Stimulated activated CD8-positive, alpha-beta memory T cell treated with anti-CD3 and anti-CD28 coated beads, Interleukin-4, amount 100 ng/mL, for 4 hours (primary cell): ENCODE measurements at places on chromosomes 3 and 15.

DNA sequence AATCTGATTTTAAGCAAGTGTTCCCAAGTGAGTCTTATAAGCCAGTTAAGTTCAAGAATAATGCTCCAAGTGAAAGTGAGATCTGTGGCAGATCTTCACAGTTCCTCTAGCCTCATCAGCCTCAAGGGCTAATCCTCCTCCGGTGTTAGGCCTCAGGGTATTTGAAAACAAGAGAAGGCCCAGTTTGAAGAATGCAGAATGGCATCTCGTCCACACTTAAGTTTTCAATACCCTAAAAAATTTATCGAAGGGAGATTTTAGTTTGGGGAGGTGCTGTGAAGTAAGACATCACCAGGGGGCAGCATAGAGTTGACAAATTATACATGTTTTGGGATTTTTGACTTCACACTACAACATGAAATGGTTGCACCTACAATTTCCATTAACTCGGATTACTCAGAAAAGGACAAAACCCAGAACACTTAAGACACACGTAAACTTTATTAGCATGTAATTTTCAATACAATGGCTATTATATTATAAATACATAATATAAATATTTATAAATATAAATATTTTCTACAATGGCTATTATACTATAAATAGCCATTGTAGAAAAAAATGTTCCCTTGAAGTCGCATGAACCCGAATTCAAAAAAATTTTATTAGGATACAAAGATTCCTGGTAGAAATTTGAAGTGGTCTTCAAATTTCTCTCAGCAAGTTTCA lies 2.3 kb upstream of the TMEM266 start:
- DNase-seq: no peak

DNA sequence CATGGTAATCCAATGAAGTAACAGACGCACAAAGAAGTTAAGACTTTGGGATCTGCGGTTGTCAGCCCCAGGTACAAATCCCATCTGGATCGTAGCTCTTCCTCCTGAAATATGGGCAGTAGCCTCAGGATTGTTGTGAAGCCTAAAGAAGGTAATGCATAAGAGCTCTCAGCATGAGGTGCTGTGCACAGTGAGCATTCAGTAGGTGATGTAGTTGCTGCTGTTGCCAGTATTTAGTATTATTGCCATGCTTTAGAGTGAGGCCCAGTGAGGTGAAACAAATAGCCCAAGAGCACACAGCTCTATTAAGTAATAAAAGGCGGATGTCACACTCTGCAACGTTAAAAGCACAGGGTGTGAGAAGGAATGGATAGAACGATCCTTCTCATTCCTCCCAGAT lies 225.7 kb downstream of the GABRG3 start:
- DNase-seq: no peak

DNA sequence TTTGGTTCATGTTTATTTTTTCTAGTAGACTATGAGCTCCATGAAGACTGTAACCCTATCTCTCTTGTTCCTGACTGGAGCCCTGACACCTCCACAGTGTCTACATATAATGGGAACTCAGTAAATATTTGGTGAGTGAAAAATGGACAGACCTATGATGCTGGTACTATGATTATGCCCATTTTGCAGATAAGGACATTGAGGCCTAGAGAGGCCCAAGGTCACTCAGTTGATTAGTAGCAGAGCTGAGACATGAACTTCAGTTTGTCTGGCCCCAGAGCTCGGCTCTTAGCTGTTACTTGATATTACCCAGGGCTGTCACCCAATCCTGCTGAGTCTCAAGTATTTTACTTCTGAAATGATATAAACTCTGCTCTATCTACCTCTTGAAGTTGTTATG lies 5.5 kb downstream of the EFCAB12 start:
- no peak for DNase-seq

DNA sequence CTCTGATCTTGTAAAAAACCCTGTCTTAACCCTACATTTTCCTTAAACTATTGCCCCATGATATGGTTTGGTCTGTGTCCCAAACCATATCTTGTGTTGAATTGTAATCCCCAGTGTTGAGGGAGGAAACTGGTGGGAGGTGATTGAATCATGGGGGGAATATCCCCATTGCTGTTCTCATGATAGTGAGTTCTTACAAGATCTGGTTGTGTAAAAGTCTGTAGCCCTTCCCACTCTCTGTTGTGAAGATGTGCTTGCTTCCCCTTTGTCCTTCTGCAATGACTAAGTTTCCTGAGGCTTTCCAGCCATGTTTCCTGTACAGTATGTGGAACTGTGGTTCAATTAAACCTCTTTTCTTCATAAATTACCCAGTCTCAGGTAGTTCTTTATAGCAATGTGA lies 881.4 kb downstream of the DIPK2A start:
- no peak for DNase-seq

DNA sequence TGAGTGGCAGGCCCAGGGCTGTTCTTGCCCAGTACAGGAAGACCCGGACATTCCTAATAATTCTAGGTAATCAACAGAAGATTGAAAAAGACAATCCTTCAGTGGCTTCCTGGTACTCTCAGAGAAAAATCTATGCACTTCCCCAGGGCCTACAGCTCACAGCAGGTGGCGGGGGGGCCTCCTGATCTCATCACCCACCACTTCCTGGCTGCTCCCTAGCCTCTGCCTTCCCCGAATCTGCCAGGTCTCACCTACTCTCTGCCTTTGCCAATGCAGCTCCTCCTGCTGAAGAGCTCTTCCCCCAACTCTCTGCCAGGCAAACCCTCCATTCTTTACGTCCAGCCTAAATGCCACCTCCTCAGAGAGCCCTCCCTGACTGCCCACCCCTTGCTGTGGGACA lies 37.5 kb downstream of the EHD4 start:
- DNase-seq: peak; percentile 43

DNA sequence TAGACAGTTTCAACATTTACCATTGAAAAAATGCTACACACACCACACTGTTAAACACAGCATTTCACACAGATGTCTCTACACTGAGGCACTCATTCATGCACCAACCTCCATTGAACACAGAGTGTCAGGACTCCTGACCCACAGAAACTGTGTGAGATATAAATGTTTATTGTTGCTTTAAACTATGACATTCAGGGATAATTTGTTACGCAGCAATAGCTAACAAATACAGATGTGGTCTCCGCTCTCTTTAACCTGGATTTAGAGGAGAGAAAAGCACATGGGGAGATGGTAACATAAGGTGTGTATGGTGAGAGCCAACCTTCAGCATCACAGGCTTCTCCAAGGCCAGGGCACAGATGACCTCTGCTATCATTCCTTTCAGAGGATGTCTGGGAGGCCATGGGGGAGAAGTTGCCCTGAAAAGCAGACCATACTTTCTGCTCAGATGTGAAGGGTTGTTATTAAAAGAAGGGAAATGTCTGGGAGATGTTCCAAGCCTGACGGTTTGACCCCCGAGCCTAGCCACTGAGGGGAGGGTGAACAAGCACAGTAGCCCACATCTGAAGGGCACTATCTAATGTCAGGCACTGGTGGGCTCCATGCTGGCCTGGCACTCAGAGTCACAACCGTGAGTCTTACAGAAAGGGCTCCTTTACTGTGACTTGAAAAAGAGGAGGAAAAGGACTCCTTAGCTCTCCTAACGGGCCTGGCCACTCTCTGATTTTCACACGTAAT lies 284.5 kb upstream of the TLE3 start:
- no peak for DNase-seq

DNA sequence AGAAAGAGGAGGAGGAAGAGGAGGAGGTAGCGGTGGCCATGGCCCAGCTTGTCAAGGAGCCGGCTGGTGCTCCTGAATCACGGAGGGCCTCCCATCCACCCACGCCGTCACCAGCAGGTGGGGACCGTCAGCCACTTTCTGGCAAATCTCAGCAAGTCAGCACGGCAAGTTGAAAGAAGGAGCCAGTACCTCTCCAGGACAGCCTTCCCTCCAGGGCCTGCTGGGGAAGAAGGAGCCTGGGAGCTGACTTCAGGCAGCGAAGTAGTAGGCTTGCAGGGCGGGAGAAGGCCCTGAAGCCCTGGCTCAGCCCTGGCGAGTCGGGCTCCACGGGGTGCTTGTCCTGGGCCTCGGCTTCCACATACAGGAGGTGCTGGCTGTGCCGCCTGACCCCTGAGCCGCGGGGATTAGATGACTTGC lies 99.2 kb upstream of the TRPM1 start:
- DNase-seq: peak; percentile 48

DNA sequence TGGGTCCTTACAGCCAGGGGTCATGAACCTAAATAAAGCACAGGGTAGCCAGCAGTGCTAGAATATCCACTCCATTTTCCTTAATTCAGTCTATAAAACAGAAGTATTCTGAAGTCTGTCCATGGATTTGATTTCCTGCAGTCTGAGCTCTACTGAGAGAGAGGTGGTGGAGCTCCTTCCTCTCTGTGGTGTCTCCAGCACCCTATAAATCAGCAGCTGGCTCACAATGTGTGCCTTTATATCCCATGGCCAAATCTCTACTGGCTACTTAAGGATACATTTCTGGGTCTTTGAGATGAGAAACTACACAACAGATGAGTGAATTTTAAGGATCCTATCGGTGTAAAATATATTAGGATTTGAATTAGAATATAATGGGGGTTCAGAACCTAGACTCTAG lies 339.9 kb upstream of the RBMS3 start:
- no peak for DNase-seq

DNA sequence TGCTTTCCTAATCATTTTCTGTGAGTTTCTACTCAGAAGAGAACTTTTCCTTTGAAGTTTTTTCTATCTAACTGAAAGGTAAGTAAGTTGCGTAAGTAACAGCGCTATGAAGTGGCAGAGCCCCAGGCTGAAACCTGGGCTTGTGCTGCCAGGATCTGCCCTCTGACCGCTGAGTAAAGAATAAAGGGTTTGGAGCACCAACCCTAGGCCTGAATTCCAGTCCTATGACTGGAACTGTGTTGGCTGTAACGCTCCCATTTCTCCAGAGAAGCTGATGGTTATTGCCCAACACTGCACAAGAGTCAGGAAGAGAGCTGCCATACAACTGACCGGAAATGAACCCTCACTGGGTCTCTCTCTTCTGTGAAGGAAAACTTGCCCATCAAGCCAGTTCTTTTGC lies 87.0 kb downstream of the FOXB1 start:
- DNase-seq: no peak

GRCh38 chr3:36751326-36751725 lies 13.0 kb downstream of the DCLK3 start:
- no peak for DNase-seq

DNA sequence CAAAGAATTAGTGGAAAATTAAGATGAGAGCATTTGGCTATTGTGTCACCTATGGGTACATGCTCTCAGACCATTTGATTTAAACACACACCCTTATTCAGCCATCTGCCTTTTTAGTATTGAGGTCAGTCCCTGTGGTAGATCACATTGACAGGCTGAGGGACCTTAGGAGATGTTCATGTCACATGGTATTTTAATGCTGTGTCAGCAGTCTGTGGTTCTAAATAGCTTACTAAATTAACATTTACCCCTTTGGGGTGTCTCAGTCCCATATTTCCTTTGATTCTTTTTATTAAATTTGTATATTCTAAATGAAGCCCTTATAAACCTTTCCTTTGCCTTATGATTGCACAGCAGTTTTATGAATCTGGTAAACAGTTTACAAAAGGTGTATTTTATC lies 2.3 kb downstream of the RBM5 start:
- no peak for DNase-seq

GRCh38 chr3:58833491-58833890 lies 166.9 kb upstream of the FAM3D start:
- no peak for DNase-seq

DNA sequence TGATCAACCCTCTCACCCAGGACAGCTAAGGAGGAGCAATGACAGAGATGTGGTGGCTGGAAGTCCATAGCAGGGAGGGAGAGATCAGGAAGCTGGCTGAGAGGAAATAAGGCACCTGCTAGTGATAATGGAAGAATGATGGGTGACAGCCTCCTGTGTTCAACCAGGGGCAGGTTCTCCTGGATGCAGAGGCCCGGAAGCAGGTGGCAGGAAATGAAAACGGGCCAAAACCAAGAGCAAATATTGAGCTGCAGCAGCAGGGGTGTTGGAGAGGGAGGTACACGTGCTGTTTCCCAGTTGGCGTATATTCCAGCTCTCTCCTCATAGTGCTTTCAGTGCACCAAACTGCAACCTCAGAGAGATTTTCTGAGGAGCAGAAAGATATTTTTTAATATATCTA lies 213.4 kb upstream of the TBL1XR1 start:
- no peak for DNase-seq

DNA sequence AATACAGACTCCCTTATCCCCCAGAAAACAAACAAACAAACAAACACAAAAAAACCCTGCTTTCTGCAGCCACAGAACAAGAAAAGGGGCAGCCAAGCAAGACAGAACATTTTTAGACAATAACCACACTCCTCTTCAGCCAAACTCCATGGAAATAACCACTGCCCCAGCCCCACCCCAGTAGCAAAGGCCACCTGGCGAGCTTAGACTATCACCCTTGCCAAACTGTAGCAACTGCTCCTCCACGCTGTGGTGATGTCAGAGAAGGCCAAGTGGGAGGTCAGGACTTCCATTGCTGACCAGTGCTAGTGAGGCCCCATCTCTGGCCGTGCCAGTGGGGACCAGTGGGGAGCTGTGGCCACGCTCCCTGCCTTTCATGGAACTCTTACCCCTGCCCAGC lies 60.3 kb upstream of the CHRNA7 start:
- no peak for DNase-seq

GRCh38 chr3:165920984-165921383 lies 83.8 kb upstream of the BCHE start:
- DNase-seq: no peak
